Stimulated activated CD8-positive, alpha-beta memory T cell treated with anti-CD3 and anti-CD28 coated beads, Interleukin-4, amount 100 ng/mL, for 24 hours (primary cell): ENCODE measurements at places on chromosomes 12 and 14.

DNA sequence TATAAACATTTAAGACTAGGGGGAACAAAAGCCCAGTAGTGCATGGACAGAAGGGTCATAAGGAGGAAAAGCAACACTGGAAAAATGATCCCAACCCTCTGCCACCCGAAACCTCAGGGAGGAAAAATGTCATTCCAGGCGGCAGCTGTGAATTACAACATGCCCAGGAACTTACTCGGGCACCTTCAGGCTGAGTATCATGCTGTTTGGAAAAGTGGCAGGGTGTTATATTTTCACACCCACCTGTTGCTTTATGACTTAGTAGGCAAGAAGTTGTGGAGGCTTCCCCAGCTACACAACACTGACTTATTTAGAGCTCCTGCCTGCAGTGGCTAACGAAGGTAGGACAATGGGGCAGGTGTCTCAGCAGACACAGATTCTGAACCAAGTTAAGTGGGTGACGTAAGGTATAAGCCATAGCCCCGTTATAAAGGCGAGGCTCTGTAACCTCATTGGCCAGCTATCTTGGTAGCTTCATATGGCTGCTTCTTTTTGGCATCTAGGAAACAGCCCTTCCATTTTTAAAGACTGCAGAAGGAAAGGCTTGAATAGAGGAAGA lies 96.1 kb upstream of the IFNG-AS1 start:
- DNase-seq, result no peak

- DNase-seq, result no peak
Measured at GRCh38 chr14:23252006-23252405, 14.3 kb downstream of the RNF212B start.

DNA sequence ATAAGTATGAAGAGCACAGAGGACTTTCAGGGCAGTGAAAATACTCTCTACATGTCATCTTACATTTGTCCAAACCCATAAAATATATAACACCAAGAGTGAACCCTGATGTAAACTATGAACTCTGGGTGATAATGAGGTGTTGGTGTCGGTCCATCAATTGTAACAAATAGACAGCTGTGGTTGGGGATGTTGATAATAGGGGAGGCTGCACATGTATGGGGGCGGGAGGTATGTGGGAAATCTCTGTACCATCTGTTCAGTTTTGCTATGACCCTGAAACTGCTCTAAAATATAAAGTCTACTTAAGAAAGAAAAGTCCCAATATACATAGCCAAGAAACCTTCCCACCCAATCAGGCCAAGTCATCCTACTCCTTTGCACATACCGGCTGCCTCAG lies 88.5 kb downstream of the GPR135 start:
- DNase-seq, result no peak

GRCh38 chr12:59499774-59500173 lies 96.1 kb upstream of the SLC16A7 start:
- no peak for DNase-seq

DNA sequence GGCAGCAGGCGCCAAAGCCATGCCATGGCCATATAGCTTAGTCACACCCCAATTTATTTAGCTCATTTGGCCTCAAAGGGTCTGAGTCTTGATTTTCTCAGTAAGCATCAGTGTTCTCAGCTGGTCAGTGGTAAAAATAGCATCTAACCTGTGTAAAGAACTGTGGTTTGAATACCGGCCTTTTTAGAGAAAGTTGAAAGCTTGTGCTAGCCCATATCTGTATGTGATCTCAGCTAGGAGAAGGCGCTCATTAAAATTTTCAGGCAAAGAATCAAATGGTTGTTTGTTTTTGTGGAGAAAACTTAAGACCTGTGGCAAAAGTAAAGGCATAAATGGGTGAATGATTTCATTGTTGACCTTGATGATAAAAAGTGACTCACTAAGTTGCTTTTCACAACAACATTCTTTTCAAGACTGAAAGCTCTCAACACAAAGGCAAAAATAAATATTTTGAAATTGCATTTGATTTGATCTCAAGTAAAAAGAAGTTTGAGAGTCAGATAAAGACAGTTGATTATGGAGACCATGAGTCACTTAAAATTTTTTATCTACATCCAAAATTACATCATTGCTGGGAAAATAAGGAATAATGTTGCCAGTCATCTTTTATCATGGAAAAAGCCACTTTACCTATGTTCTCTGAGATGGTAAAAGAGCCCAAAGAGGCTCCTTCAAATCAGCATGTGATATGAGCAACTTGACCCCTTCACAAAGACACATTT lies 128.5 kb upstream of the RGS6 start:
- DNase-seq, result no peak

GRCh38 chr12:68835333-68835908 lies 27.4 kb downstream of the MDM2 start:
- DNase-seq, result no peak
